ENCODE measurements at places on chromosomes 1 and 21. TPM values are rescaled to one million over a fixed set of nuclear protein-coding genes. Genes with fewer than 3 reads are reported as not detected.
A peak's percentile ranks its signal among the peaks of the same experiment; 100 is the strongest.

The LHX8 gene
- not detected for total RNA-seq

The DNAJC6 gene
- 3.4 TPM for total RNA-seq

The L1TD1 gene
- total RNA-seq: not detected

The PDE4B gene
- total RNA-seq: 15.1 TPM

The OR2T11 gene
- not detected for total RNA-seq

The HFM1 gene
- 25.3 TPM for total RNA-seq

The MEF2D gene
- total RNA-seq: 101 TPM

The NUP210L gene
- not detected for total RNA-seq

The CDC73 gene
- total RNA-seq: 64.7 TPM

- H3K27me3 ChIP-seq: no peaks in the 10 kb centered on the region
- no peaks in the 10 kb centered on the region for H3K36me3 ChIP-seq
- H3K27ac ChIP-seq: no peak overlapping the region
- no peak overlapping the region for H3K4me3 ChIP-seq
- no peak for DNase-seq
Measured at GRCh38 chr1:192977089-192977706, 82.0 kb downstream of the UCHL5 start.

- H3K4me3 ChIP-seq: no peak overlapping the region
- H3K27ac ChIP-seq: no peak overlapping the region
- H3K4me1 ChIP-seq: no peaks in the 10 kb centered on the region
- H3K27me3 ChIP-seq: no peaks in the 10 kb centered on the region
- H3K36me3 ChIP-seq: no peaks in the 10 kb centered on the region
- DNase-seq: no peak
Measured at GRCh38 chr1:212565079-212565478, 43.5 kb upstream of the ATF3 start.

DNA sequence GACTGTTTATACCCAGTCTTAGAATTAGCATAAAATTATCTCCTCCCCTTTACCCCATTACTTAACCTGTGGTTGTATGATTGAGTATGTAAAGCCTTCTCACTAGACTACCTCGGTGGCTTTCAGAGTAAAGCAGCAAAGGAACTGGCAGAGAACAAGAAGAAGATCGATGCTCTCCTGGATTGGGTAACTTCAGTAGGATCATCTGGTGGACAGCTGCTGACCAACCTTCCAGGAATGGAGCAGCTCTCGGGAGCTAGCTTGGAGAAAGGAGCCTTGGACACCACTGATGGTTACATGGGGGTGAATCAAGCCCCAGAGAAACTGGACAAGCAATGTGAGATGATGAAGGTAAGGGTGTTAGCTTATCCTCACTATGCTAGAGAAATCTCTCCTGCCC, 138.6 kb upstream of the BMP8A start:
- H3K4me3 ChIP-seq: no peak overlapping the region
- no peaks in the 10 kb centered on the region for H3K4me1 ChIP-seq
- no peaks in the 10 kb centered on the region for H3K27me3 ChIP-seq
- DNase-seq: no peak

DNA sequence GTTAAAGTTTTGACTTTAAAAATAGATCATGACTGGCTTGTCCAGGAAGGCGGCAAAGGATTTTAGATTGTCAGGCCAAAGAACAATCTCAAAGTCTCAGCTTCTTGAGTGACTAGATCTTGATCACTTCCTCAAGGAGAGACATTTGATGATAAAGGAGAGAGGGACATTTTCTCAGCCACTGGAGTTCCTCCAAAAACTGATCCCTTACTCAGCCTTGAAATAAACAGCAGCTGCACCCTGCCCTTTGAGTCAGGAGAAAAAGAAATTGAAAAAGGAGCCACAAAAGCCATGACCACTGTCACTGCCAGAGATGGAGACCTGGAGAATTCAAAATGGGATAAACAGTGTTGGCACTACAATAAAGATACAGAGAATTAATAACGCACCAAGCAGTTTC, 288.4 kb upstream of the PRMT6 start:
- H3K36me3 ChIP-seq: no peaks in the 10 kb centered on the region
- no peak for DNase-seq
- no peak overlapping the region for H3K27ac ChIP-seq
- H3K4me1 ChIP-seq: no peaks in the 10 kb centered on the region
- H3K4me3 ChIP-seq: no peak overlapping the region

DNA sequence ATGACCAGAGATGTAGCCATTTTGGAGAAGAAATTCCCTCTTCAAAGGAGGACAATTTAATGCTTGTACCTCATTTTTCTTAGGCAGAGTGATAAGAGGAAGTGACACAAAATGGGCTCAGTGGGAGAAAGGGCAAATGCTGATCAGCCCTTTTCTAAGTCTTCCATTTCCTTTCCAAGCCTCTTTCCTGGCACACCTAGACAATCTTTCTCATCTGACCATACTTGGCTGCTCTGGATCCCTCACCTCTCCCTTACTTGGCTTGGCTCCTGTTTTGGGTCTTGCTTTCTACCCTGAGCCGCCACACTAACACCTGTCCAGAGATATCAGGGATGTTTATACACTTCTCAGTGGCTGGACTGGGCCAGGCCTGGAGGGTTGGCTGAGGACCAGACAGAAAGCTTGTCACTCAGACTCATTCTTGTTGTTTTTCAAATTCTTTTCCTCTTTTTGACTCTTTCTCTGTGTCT, 13.1 kb downstream of the TXNIP start:
- H3K27me3 ChIP-seq: no peaks in the 10 kb centered on the region
- H3K4me3 ChIP-seq: no peak overlapping the region
- DNase-seq: peak; percentile 47
- no peaks in the 10 kb centered on the region for H3K36me3 ChIP-seq

DNA sequence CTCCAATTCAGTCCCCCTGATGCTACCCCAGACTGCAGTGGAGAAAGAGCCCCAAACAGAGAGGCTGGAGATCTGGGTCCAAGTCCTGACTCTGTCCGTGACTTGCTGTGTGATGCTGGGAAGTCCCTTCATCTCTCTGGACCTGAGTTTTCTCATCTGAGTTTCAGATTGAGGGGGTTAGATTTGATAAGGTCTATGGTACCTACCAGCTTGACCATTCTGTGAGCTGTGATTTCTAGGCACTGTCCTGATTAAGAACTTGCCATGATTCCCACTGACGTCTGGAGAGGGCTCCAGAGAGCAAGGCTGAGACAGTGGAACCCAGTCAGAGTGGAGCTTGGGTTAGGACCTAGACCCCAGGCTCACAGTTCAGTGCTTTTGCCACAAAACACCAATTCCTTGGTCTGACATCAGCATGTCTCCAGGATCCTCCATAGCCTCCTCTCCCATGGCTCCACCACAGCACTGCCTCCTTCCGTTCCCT, 43.8 kb upstream of the DMBX1 start:
- H3K4me1 ChIP-seq: peaks cover 6% of the 10 kb centered on the region
- no peaks in the 10 kb centered on the region for H3K36me3 ChIP-seq
- no peak overlapping the region for H3K27ac ChIP-seq
- H3K27me3 ChIP-seq: no peaks in the 10 kb centered on the region

GRCh38 chr1:238499021-238499420, 608.3 kb upstream of the ZP4 start:
- no peak overlapping the region for H3K4me3 ChIP-seq
- H3K4me1 ChIP-seq: no peaks in the 10 kb centered on the region
- no peak for DNase-seq
- no peak overlapping the region for H3K27ac ChIP-seq

DNA sequence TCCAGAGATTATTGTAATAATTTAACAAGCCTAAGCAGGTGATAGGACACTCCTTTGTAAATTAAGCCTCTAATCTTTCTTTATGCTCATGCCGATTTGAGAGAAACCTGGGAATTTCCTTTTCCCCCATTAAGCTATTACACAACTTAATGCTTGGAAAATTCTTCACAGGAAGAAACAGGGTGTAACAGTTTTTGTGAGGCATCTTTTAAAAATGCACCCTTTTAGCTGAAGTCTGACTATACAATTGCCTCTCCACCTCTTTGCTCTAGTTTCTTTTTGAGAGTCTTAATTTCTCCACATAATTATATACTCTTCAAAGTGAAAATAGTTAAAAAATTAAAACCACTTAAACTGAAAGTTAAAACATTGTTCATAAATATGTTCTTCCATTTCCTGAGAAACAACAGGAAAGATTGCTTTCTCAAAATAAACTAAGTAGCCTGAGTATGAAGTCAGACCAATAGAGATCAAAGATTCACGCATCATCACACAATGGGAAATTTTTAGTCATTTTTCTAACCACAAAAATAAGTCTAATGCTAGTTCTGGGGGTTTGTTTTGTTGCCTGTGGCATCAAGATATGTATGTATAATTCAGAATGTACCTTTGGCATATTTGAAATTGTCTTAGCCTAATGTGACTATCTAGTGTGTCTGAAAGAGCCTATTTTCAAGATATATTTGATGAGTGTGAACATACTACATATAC, 34.7 kb downstream of the LRRC8D start:
- H3K36me3 ChIP-seq: no peaks in the 10 kb centered on the region
- no peak overlapping the region for H3K4me3 ChIP-seq
- no peak overlapping the region for H3K27ac ChIP-seq
- DNase-seq: no peak
- H3K4me1 ChIP-seq: no peaks in the 10 kb centered on the region
- no peaks in the 10 kb centered on the region for H3K27me3 ChIP-seq

DNA sequence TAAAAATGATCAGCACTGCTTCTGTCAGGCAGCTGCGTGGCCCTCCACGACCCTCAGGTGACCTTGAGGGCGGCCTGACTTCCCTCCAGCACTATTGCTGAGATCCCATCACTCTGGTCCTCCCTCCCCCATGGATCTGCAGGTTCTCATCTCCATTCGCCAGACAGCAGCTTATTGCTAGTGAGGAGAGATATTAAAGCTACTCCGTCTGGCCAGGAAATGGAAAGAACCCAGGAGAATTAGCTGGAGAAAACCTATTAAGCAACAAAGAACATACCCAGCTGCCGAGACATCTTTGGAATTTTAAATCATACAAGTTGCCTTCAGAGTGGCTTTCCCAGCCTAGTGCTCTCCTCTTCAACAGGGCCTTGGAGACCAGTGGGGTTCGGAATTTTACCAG, 25.7 kb upstream of the KCNN3 start:
- H3K27me3 ChIP-seq: no peaks in the 10 kb centered on the region
- DNase-seq: no peak
- no peaks in the 10 kb centered on the region for H3K4me1 ChIP-seq
- no peak overlapping the region for H3K4me3 ChIP-seq
- H3K36me3 ChIP-seq: no peaks in the 10 kb centered on the region

DNA sequence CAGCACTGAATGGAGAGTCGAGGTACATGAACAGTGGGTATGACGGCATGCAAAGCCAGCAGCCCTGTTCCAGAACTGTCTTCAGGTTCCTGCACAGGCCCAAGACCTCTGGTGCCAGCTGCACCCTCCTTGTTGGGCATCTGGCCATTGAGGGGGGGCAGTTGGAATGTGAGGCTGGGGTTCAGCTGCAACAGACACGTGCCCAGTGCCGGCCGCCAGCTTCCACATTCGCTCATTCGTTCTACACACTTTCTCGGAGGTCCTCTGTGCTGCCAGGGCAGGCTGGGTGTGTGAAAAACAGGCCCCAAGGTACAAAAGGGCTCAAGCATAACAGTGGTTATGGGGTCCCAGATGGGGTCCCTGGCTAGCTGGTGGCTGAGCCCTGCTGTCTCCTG, 37.9 kb upstream of the SLC19A1 start:
- H3K27ac ChIP-seq: no peak overlapping the region
- H3K36me3 ChIP-seq: no peaks in the 10 kb centered on the region
- peak; percentile 12 for DNase-seq
- no peak overlapping the region for H3K4me3 ChIP-seq

DNA sequence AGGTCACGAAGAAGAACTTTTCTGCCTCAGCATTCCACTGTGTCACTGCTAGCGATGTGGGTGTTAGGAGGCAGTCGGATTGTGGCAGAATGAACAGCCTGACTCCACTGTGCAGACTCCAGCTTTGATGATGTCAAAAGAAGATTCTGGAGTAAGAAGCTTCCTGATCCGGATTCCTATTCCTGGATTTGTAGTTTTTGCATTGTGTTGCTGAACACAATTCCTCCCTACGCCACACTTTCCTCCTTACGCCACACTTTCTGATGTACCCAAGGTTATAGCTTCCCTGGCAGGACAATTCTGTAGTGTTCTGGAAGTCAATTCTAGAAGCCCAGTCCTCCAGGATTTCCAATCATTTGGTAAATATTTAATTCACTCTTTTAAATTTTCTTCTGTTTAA, 665.2 kb upstream of the ADGRL2 start:
- H3K4me1 ChIP-seq: no peaks in the 10 kb centered on the region
- H3K27me3 ChIP-seq: no peaks in the 10 kb centered on the region
- H3K36me3 ChIP-seq: no peaks in the 10 kb centered on the region
- DNase-seq: no peak

DNA sequence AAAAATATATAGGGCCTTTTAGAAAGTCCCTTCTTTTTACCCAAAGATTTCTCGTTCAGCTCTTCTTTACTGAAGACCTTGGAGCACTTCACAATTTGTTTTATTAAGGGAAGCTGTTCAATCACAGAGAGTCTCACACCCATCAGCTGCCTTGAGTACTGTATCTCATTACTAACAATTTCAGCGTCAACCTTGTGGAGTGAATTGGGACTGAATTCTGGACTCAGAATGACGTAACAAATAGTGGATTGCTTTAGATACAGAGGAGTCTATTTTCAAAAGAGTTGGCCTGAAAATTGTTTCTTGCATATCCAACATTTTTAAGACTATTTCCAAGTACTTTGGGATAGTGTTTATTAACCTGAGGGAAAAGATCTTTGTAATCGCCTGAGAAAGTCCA, 7.9 kb downstream of the MAP10 start:
- no peaks in the 10 kb centered on the region for H3K27me3 ChIP-seq
- H3K27ac ChIP-seq: no peak overlapping the region
- H3K4me1 ChIP-seq: no peaks in the 10 kb centered on the region
- no peaks in the 10 kb centered on the region for H3K36me3 ChIP-seq

- H3K27ac ChIP-seq: no peak overlapping the region
- no peaks in the 10 kb centered on the region for H3K36me3 ChIP-seq
- no peak overlapping the region for H3K4me3 ChIP-seq
- DNase-seq: no peak
- no peaks in the 10 kb centered on the region for H3K27me3 ChIP-seq
Measured at GRCh38 chr1:177847843-177848242, 122.0 kb downstream of the SEC16B start.

- H3K4me1 ChIP-seq: no peaks in the 10 kb centered on the region
- no peak overlapping the region for H3K4me3 ChIP-seq
- no peak overlapping the region for H3K27ac ChIP-seq
- no peak for DNase-seq
Measured at GRCh38 chr1:182520736-182521135, 68.3 kb downstream of the RNASEL start.

- peaks cover 24% of the 10 kb centered on the region for H3K4me1 ChIP-seq
- H3K27me3 ChIP-seq: no peaks in the 10 kb centered on the region
- peak; percentile 79 for DNase-seq
- H3K27ac ChIP-seq: peak overlapping the region; percentile 95
Measured at GRCh38 chr1:155976062-155976912, 2.1 kb downstream of the ARHGEF2 start.

DNA sequence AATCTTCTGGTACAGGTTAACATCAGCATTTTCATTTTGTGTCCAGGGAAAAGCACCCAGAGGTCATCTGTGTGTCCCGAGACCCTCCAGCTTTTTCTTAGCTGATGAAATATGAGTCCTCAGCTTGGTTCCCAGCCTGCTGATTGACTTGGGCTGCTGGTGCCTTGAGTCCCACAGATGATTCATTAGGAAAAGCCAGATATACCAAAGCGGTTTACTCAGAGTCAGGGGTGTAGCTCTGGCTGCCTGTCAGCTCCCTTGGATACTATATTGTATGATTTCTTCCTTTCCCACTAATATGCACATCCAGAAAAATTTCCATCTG, 43.7 kb upstream of the MAB21L3 start:
- DNase-seq: no peak
- no peaks in the 10 kb centered on the region for H3K4me1 ChIP-seq
- H3K4me3 ChIP-seq: no peak overlapping the region
- no peaks in the 10 kb centered on the region for H3K27me3 ChIP-seq
- no peaks in the 10 kb centered on the region for H3K36me3 ChIP-seq
- peak overlapping the region; percentile 48 for H3K27ac ChIP-seq
